ENCODE measurements at places on chromosomes 5 and 9.

DNA sequence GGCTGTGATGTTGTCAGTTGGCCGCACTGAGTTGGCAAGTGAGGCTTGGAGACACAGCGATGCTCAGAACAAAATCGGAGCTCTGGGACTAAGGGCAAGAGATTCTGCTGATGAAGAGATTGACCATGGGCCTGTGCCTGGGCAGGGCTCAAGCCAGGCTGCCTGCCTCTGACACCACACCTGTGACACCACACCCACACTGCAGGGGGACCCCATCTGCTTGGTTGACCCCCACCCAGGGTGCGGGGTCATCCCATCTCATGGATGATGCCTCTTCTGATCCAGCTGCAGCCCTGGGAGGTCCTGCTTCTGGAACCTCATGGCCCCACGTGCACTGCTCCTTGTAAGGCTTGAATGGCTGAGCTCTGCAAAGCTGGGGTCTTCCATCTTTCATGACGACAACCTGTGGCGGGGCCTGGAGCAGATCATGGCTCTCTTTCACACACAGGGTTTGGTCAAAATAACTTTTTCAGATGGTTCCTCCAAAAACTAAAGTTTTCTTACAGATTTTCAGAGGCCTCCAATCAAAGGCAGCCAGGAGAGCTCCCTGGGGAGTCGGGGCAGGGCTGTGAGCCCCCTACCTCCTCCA, 185.2 kb downstream of the GADD45G start:
- no peak for DNase-seq

DNA sequence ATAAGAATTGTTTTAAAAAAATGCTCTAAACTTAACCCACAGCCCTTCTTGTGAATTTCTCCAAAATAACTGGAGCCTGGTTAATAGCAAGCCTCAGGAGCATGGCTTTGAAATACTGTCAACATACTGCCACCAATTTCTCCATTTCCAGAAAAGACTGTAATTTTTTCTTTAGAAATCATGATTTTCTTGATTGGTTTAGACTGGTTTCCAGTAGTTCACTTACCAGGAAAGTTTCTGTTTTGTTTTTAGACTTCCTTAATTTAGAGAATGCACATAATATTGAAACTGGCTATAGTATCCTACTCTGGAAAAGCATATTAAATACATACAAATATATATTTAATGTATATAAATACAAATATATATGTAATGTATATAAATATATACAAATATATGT, 4.5 kb upstream of the CD274 start:
- DNase-seq = no peak

DNA sequence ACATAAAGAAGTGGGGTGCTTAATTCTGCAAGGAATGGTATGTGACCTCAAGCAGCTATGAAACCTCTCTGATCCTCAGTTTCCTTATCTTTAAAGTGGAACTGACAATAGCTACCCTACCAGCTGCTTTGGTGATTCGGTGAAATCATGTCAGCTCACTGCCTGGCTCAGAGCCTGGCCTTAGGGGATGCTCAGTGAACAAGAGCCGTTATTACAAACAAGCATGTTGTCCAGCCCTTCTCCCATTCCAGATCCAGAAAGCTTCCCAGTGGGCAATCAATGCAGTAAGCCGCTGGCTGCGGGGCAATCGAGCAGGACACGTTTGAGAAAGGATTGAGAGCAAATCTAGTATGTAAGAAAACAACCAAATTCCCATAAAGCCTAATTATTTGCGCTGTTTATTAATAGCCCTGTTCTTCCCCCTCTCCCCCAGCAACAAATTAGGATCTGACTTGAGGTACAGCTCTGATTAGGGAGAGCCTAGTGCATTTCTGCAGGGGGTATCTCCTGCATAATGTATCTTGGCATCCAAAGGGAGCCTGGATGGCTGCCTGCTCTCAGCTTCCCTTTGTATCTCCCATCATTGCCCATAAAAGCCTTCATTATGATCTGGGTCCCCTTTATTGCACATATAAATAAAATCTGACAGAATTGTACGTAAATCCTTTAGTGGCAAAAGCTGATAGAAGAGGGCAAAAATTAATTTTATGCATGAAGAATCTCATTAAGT, 371.4 kb downstream of the TMEM232 start:
- DNase-seq = no peak

GRCh38 chr5:153742060-153742459, 251.6 kb downstream of the GRIA1 start:
- no peak for DNase-seq

DNA sequence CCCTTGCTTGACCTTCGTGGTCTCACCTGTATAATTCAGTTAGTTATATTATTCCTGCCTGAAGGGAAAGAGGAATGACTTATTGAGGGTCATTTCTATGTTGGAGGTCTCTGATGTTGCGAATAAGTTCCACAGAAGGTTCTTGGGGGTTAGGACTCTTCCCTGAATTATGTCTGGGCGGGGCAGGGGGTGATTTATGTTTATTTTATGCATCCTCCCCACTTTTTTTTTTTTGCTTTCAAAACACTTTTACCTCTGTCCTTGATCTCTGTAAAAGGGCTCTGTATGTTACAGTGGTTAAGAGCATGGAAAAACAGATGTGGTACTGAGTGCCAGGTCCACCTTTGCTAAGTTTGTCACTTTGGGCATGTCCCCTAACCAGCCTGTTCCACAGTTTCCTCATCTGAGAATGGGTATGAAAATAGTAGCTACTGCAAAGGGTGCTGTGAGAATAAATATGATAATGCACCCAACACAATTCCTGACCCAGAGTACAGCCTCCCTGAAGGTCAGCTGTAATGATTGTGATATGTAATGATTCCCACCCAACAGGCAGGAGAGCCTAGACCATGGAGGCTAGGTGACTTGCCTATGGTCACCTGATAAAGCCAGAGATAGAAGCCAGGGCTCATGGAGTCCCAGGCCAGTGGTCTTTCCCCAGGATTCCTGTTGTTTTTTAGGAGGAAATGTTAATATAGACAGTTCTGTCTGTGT, 54.8 kb downstream of the SLC22A5 start:
- no peak for DNase-seq

DNA sequence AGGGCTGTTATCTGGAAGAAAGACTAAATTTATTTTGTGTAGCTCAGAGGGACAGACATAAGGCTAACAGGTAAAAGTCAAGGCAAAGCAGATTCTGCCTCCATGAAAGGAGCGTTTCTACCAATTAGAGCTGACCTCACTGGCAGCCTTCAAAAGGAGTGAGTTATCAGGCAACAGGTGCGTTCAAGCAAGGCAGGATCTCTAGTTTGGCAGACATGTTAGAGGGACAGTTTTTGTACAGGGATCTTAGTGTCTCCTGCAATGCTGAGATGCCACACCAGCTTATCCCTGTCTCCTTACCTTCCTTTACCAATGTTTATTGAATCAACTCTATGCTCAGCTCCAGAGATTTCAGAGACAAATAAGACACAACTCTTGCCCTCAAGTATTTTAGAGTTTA, 73.8 kb downstream of the NRG2 start:
- no peak for DNase-seq

- DNase-seq = no peak
Measured at GRCh38 chr9:105245029-105245890, 809 bp downstream of the SLC44A1 start.

DNA sequence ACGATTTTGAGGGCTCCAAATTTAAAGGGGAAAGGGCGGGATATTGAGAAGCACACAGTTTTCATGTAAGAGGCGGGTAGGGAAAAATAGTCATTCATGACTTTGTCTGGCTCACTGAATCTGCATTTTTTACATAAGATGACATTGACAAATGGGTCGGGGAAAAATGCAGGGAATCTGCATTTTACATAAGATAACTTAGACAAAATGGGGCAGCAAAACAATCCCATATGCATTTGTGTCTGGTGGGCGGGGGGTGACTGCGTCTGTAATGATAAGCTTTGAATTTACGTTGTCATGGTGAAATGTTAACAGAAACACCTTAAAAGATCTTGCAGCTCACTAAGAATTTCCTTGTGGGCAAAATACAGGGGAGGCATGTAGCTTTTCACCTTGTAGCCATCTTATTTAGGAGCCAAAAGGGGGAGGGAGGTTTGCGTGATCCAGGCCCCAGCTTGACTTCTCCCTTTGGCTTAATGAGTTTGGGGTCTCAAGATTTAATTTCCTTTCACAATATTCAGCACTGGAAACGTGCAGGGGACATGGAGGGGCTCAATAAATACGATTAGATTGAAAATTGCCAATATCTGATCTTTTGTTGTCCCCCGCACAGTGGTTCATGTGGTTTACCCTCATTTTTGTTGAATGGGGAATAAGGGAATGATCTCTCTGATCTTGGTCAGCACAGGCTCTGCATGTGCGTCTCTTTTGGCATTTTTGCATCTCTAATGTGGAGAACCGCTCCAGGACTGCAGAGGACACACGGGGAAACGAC, 41.1 kb upstream of the GADD45G start:
- DNase-seq = no peak

GRCh38 chr9:3268223-3268622, 257.6 kb downstream of the RFX3 start:
- no peak for DNase-seq

DNA sequence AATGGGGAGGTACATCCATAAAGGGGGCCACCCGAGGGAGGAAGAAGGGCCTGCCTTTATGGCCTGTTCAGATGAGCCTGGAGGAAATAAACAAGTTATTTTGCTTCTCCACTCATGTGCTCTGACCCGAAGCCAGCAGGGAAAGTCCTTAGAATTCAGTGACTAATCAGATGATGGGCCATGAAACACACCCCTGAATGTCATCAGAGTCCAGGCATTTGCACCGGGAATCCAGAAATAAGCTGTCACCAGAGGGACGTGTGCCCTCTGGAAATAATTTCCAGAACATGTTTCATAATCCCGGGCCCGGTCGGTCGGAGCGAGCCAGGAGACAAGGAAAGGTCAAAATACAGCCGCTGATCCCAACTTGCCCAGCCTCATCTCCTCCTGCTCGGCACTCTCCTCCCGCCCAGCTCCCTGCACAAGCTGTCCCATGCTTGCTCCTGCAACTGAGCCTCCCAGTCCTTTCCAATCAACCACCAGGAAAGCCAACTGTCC, 73.6 kb upstream of the ZNF622 start:
- peak; percentile 63 for DNase-seq

DNA sequence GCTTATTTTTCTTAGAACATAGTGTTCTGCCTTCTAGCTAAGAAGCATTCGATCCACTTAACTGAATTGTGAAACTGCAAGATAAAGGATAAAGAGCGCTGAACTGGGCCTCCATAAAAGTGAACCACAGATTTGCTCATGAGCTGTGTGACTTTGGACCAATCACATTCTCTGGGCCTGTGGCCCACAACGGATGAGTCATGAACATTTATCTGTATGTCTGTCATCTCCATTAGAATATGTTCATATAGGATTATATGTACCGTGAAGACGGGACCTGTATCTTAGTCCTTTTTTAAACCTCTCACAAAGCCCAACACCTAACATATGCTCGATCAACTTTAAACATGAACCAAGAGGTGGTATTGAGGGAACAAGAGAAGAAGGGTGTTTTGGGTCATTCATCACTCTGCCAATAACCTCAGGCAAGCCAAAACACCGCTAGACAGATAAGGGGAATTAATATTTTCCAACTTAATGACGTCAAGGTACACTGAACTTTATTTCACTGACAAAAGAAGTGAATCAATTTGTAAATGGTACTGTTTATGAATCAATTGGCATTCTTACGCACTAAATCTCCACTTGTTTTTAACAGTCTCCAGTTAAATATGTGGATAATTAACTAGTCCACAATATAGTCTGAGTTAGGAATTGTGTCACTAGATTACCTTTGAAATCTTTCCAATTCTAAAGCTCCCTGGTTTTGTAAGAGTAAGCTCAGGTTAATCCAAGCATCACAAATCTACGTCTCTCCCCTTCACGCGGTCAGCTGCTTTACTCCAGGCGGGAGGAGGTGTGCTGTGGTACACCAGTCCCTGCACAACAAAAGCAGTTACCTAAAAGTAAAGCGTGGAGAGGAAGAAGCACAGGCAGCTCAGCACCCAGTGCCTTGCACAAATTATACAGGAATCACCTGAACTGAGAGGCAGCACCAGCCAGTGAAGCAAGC, 1.6 kb downstream of the TMEM245 start:
- DNase-seq = peak; percentile 79

DNA sequence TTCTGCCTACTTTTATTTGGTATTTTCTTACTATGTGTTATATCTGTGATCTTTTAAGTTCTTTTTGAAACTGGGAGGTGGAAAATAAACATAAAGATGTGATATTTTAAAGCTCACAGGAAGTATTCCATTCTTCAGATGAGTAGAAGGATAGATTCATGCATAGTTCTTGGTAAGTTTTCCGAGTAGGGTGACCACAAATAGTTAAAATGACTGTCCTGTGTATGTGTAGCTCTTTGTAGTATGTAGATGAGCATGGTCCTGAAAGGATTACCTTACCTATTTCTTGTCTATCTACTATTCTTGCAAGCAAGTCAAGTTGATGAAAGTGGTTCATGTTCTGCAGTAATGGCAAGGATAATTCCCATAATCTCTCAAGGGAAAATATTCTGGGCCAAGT, 47.7 kb downstream of the SRFBP1 start:
- DNase-seq = no peak

All from astrocyte of the spinal cord (primary cell).